ENCODE measurements at places on chromosomes 7 and 10.

- DNase-seq, result no peak
Observed at GRCh38 chr10:20870834-20871233, 26.3 kb downstream of the NEBL start.

DNA sequence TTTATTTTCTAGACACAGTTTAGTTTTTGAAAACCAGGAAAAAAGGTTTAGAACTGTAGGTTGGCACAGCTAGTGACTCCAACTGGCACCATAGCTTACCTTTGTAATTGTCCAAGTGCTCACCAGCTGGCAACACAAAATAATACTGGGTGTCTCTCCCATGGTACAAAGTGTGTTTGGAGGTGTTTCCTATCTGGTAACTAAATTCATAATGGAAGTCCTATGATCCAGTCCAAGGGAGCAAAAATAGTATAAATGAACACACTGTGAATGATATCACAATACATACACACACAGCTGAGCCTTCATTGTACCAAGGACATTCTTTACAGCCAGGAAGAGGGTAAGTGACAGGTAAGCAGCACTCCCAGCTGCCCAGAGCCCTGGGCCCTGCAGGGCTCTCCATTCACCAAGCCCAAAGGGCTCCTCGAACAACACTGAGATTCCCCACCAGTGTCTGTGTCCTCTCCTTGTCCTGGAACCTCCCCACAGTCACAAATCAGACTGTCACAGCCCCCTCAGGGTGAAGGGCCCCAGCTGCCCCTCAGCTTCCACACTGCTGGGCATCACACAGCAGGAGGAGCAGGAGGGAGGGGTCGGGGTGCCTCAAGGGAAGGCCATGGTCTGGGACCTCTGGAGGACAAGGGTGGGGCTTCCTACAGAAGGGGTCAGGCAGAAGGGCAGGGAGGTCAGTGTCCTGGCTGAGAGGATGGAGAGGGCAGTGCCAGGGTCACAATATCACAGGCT lies 72.1 kb downstream of the PKD1L1 start:
- DNase-seq, result no peak

DNA sequence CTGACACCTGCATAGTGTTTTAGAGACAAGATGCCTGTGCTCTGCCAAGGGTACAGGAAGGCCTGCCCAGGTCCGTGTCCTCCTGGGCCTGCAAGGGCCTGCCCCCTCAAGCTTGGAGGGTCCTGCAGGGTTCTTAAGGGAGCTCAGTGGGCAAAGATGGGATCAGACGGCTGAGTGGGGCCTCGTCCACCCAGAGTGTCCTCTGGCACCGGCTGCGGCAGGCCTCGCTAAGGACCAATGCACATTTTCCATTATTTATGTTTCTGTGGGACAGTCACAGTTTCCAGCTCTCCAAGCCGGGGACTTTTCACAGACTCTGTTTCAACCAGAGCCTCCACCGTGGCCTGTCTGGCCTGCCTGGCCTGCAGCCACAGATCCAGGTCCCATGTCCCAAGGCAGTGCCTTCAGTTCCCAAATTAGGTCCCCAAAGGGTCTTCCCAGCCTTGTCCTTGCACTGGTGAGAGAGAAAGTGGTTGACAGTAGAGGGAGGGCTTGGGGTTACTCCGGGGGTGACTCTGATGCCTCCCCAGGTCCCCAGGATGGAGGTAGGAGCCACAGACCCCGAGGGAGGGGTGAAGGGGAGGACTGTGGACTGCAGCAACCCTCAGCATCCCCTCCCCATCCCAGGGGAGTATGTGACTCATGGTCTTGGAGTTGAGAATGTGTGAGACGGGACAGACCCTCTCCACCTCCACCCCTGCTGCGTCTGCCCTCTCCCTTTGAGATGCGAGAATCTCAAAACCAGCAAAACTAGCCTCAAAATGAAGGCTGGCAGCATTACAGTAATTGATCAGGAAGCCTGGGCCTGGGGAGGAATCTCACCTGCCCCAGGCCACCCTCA lies 14.8 kb downstream of the MYL10 start:
- DNase-seq, result no peak

DNA sequence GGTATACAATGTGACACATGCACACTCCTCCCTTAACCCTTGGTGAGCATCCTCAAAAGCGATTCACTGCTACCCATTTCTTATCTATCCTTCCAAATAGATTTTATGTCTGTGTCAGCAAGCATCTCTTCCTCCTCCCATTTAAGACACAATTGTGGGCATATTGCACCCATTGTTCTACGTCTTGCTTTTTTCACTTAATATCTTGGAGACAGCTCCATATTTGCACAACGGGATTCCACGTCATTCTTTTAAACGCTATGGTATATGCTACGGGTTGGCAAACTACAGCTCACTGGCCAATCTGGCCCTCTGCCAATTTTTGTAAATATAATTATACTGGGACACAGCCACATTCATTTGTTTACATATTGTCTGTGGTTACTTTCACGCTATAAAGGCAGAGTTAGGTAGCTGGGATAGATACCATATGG lies 88.6 kb downstream of the RNF216 start:
- no peak for DNase-seq

- no peak for DNase-seq
Observed at GRCh38 chr10:127125331-127125730, 71.1 kb downstream of the INSYN2A start.
